ENCODE measurements at places on chromosomes 6 and 20. TPM values are rescaled to one million over a fixed set of nuclear protein-coding genes. Genes with fewer than 3 reads are reported as not detected.

MRPS26 gene
- total RNA-seq, result 90.8 TPM

- no peak for DNase-seq
These were observed 259.8 kb downstream of the PKHD1 start for GRCh38 chr6:51827580-51827979.

SLC12A5 gene
- not detected for total RNA-seq

GRCh38 chr6:42423244-42423643 lies 28.5 kb downstream of the TRERF1 start:
- DNase-seq, result no peak

ABHD16B gene
- total RNA-seq, result not detected

- no peak for DNase-seq
These were observed 80.8 kb upstream of the TIAM2 start for GRCh38 chr6:154914288-154914687.

DNA sequence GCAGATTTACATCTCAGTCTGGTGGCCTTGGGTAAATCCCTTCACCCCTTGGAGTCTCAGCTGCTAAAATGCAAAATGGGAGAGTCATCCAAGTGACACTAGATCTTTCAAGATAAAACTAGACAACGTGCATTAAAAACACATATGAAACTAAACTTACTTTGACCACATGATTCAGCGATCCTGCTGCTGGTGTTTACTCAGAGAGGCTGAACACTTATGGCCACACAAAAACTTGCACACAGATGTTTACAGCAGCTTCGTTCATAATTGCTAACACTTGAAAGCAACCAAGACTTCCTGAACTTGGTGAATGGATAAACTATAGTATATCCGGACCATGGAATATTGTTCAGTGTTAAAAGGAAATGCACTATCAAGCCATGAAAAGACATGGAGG lies 55.3 kb upstream of the GPR6 start:
- no peak for DNase-seq

DNA sequence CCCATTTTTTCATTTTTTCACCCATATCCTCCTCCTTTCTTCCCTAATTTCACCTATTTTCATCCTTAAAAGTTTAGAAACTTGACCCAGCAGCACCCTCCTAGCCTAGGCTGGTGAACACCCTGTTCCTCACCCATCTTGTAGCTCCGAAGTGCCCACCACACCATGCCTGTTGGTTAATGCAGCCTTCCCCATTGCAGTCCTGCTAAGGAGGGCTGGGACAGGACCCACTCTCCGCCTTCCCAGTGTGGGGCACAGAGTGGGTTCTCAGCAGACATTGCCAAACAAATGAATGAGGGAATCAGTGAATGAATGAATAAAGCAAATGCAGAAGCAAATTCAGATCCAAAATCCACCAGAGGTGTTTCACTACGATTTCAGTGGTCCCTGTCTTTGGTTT lies 45.7 kb downstream of the CTCFL start:
- DNase-seq, result no peak

FOXQ1 gene
- not detected for total RNA-seq

LIN28B gene
- not detected for total RNA-seq

LKAAEAR1 gene
- 0.29 TPM for total RNA-seq
